ENCODE measurements at places on chromosomes 7 and 10.

DNA sequence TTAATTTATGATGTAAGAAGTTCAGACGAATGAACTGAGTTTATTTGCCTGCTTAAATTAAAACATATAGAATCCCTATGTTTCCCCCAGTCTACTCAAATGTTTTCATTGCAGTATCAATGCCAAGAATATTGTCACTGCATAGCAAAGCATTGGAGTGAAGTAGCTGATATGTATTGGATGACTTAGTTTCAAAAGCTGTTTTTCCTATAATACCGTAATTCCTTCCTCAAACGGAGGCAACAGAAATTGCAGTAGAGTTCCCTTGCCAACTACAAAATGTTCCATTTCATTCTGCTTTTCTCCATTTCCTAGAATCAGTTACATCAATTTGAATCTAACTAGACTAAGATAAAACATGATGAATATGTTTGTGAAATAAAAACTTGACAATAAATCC, 174.1 kb downstream of the CNTNAP2 start:
- DNase-seq, result no peak

GRCh38 chr7:149598721-149599308, 101.2 kb upstream of the ZNF746 start:
- no peak for DNase-seq

DNA sequence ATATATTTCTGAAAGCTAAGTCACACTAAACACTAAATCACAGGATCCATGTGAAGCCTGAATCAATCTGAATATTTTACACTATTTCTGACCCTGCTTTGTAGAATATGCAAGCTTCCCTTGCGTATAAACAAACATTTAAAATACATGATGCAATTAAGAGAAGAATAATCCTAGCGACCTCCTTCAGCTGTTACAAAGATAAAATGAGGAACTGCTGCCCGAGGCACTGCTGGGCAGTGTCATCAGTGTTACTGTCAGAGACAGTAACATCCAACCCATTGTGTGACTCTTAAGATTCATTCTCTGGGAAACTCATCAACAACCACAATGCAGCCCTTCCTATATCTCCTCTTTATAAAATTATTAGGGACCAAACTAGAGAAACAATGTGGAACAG, 61.6 kb downstream of the COBL start:
- no peak for DNase-seq

DNA sequence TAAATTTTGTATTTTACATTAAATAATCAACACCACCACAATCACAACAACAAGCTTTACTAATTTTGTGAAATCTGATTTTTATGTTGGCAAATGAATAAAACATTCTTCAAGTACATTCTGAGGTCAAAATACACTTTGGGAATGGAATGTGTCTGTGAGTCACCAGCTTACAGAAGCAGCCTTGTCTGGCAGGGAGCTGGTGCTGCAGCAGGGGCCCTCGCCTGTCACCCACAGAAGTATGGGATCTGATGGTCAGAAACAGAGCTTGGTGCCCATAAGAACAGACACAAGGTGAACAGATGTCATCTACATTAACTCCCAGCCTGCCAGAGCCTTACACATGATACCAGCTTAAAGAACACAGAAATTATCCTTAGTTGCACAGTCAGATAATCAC, 496.9 kb downstream of the CCSER2 start:
- DNase-seq, result no peak

GRCh38 chr7:24800667-24801066, 43.4 kb upstream of the GSDME start:
- DNase-seq, result no peak

- no peak for DNase-seq
Measured at GRCh38 chr7:112886208-112886607, 96.0 kb upstream of the TMEM168 start.

GRCh38 chr7:114533131-114533530, 118.5 kb downstream of the FOXP2 start:
- no peak for DNase-seq

DNA sequence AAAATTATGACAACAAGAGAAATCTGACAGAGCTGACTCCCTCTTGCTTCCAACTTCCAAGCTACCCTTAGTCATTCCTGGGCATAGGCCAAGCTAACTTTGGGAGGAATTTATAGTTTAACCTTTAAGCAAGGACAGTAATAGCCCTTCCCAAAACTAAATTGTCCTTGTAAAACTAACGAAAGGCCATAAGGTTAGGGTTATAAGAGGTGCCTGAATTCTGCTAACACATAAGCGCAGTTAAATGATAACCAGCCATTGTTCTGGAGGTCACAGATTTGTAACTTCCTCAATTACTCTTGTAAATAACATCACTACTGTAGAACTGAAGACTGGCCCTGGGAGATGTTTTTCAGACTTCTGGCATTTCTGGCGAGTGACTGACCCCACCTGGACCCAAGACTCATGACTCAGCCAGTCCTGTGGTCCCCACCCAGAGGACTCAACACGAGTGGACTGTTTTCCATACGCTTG, 481.2 kb downstream of the KCNMA1 start:
- no peak for DNase-seq

GRCh38 chr10:119350502-119351097, 143.2 kb downstream of the GRK5 start:
- no peak for DNase-seq

- no peak for DNase-seq
Measured at GRCh38 chr7:18305866-18306265, 189.7 kb upstream of the HDAC9 start.

DNA sequence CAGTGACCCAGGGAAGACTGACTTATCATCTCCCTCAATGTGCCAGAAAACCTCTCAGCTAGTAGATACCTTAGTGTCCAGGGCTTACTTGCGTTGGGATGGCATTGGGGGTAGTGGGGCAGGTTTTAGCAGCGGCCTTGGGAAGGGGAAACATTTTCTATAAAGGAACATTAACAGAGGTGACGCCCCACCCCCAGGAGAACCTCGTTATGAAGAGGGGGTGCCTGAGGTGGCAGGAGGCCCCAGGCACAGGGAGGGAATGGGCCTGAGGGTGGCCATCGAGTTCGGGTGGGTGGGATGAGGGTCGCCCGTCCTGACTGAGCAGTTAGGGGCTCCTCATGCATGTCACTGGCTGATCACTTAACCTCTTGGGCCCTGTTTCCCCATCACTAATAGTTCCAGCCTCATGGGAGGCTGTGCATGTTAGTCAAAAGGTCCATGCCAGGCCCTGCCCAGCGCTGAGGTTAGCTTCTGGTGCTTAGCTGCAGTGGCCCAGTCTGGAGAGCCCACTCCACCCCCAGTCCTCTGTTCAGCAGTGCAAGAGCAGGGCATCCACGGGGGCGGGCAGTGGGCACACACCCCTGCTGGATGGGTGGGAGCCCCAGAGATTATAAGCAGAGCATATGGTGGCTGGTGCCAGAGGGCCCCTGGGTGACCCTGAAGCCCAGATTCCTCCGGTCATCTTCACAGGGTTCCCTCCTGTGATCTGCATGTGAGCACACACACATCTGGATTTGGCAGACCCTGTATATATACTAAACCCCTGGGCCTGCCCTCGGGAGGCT, 27.0 kb downstream of the UNC5B start:
- DNase-seq, result no peak

DNA sequence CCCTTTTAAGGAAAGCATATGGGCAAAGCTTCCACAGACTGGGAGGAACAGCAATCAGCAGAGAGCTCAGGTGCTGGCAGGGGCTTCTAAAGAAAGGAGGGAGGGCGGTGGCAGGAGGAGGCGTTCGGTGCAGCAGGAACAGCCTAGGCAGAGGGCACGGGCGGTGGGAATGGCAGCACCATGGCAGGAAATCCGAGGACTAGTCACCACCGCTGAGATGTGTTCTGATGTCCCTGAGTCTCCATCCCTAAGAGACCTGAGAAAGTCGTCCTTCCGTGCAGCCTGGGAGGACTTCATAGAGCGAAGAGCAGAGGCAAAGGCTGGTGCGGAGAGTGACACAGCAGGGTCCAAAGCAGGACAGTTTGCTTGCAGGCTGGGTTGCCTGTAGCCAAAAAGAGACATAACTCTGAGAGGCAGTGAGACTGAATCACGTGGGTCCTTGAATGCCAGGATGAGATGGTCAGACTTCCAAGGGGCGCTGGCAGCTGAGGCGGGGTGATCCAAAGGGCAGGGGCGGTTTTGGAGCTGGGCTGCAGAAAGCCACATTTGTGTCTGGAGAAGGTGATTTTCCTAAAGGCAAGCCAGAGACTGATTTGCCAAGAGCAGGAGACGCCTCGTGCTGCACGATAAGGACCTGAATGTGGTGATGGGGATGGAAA, 35.8 kb upstream of the GRID1 start:
- DNase-seq, result no peak

- no peak for DNase-seq
Measured at GRCh38 chr7:40546616-40547501, 412.1 kb downstream of the SUGCT start.

DNA sequence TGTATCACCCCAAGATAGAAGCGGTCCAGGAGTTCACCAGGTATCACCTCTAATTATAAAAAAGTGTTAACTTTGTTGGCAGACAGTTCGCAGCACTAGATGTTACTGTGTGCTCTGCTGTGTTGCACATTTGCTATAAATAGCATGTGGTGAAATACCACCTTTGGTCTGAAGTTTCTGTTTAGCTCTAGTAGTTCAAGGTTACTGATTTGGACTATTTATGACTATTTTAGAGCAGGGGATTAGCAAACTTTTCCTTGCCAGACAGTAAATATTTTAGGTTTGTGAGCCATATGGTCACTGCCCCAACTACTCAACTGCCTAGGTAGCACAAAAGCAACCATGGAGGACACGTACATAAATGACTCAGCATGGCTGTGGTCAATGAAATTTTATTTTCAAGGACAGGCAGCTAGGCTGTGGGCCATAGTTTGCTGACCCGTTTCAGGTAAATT, 16.5 kb downstream of the DENND10 start:
- no peak for DNase-seq

DNA sequence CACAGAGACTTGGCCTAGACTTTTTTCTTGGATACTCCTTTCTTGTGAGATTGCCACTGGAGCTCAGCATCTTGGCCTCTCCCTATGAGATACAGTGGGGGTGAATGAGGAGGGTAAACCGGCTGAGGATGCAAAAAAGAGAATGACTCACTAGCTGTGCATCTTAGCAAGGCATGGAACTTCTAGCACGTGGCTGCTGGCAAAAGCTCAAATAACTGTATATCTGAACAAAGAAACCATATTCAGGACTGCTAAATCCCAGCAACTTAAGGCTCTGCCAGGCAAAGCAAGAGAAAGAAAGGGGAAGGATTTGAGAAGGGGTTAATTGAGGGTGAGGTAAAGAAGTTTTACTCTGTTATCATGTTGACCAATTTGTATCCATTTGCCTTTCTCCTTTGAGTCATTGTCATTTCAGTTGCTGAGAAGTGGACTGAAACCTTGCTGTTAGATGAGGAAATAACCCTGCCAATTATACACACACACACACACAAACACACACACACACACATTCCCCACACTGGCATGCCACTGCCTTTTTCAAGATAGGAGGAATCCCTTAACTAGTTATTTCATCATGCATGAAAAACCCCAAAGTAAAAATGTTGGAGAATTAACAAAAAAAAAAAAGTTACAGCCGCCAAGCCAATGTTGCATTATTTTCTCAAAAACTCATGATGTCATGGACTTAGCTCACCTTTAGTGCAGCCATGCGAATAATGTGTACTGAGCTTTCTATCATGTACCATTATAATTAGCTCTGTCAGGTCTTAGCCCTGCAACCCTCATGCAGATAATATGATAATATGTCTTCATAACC, 997.3 kb downstream of the LRMDA start:
- no peak for DNase-seq

GRCh38 chr7:7861211-7861633, 107.4 kb upstream of the GLCCI1 start:
- no peak for DNase-seq

DNA sequence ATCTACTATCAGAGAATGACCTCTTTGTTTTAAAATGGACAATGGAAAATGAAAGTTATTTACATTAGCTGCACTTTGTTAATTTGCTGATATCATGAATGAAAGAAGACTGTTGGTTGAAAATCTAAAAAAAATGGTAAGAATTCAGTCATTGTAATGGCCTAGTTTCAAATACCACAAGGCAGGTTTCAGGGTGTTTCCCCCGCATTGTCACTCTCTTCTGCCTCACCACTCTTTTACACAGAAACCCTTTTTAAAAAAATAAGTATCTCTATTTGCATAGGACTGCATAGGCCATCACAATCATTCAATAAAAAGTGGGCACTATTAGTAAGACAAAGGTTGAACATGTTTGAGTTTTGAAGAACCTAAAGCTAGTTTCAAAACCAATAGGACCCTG, 737.1 kb downstream of the INHBA start:
- no peak for DNase-seq

DNA sequence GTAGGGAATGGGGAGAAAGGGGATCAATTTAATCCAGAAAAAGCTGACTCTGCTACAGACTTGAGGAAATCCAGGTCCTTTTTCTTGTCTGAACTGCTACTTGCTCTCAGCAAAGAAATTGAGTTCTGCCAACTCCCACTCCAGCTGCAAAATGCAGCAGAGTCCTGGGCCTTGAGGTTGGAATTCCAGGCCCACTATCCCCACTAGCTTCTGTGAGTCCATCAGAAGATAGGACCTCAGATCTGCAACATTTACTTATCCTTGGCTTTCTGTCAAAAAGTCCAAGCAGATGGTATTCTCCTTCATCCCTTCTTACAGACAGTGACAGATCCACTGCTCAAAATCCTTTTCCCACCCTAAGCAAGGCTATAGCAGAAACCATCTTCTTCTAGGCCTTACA, 219.2 kb downstream of the ARHGAP12 start:
- DNase-seq, result no peak
